ENCODE measurements at places on chromosomes 6 and 20.

DNA sequence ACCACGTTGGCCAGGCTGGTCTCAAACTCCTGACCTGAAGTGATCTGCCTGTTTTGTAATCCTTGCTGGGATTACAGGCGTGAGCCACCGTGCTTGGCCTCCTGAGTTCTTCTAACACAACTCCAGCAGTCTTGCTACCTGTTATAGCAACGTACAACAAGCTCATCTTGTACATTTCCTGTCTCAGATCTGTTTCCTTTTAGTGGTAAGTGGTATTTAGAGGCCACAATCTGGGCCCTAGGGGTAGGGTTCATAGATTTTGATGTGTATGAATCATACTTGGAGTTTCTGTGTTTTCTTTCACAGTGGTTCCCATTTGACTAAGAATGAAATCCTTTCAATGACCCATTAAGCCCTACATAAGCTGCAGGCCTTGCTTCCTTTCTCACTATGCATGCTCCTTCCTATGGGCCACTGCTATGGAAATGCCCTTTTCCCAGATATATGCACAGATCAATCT is 27.1 kb upstream of the SYNCRIP start:
- DNase-seq = no peak

- no peak for DNase-seq
Observed at GRCh38 chr6:107504270-107505026, 14.5 kb downstream of the SOBP start.

GRCh38 chr6:75563032-75563431 is 38.6 kb upstream of the SENP6 start:
- DNase-seq = no peak

- no peak for DNase-seq
Observed at GRCh38 chr6:75044846-75045245, 161.0 kb downstream of the COL12A1 start.

GRCh38 chr20:16407251-16408067 is 165.8 kb downstream of the KIF16B start:
- DNase-seq = no peak

All from AG04450 (cell line).